ENCODE measurements at places on chromosomes 12 and 14. TPM values are rescaled to one million over a fixed set of nuclear protein-coding genes. Genes with fewer than 3 reads are reported as not detected.
A peak's percentile ranks its signal among the peaks of the same experiment; 100 is the strongest.

Gene DAO
- polyA plus RNA-seq = not detected

DNA sequence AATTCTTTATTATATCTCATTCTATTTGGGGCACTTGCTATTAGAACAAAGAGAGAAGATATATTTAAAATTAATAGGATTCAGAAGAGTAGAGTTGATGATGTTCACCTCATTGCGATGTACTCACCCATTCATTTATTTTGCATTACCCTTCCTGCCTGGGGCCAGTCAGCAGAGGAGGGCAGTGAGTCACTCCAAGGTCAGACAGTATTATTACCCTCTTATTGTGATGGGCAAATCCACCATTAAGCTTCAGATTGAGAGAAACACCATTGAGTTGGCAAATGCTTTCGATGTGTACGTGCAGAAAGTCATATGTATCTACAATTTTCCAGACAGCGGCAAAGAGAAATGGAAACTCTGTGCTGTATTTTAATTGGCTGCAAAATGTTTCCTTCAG lies 134.2 kb downstream of the BICD1 start:
- DNase-seq = no peak

Gene EIF2S1
- polyA plus RNA-seq = 93.4 TPM

Gene KERA
- 110 TPM for polyA plus RNA-seq

DNA sequence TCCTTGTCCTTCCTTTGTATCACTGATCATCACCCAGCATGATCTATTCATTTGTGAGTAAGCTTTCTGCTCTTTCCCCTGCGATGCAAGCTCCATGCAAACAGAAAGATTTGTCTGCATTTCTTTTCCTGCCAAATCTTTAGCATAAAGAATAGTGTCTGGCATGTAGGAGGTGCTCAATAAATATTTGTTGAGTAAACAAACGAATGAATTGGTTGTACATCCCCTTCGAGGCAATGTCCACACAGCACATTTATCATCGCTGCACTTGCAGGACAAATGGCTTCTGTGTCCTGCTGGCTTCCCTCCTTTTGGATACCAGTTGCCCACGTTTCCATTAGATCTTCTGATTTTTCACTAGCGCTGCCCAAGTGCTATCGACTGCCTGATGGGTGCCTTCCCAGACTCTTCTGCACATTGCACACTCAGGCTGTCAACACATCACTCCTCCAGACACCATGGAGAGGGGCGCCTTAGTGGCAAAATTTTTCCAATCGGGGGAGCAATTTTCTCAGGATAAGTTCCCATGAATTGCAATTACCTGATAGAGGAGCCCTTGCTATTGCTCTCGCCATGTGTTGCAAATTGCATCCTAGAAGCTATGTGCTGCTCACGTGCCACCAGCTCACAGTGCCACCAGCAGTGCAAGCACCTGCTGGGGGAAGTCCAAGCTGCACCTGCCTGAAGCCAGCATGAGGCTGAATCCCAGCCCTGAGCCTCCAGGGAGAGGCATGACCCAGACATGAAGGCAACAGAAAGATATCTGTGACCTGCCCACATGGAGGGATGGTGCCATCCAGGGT lies 206.6 kb downstream of the KIF26A start:
- DNase-seq = no peak

Gene NKX2-1
- polyA plus RNA-seq = 4.2 TPM

DNA sequence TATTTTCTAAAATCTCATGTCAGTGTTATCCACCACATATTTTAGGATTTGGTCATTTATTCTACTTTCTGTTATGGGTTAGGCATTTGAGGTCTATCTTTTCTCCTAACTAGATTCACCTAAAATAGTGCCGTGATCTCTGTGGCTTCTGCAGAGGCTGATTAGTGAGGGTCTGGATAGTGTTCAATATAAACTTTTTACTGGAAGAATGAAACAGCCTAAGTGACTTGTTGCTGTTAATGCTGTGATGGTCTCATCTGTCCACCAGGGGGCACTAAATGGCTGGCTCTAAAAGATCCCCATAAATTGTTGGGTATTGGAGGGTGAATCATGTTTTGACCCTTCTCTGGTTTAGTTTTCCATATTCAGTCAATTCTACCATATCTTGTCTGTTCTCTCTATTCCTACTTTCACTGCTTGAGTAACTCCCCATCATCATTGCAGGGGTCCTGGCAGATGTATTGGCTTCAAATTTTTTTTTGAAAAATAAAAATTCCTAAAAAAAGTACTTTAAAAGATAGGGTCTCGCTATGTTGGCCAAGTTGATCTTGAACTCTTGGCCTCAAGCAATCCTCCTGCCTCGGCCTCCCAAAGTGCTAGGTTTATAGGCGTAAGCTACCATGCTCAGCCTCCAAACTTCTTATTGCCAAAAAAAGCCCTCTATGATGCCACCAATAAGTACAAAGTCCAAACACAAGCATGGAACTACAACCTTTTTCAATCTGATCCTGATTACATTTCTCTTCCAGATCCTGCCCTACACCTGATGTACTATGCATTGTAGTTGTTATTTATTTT lies 6.9 kb downstream of the PABPN1 start:
- peak; percentile 88 for DNase-seq

Gene GALNT9
- polyA plus RNA-seq = 1.9 TPM

DNA sequence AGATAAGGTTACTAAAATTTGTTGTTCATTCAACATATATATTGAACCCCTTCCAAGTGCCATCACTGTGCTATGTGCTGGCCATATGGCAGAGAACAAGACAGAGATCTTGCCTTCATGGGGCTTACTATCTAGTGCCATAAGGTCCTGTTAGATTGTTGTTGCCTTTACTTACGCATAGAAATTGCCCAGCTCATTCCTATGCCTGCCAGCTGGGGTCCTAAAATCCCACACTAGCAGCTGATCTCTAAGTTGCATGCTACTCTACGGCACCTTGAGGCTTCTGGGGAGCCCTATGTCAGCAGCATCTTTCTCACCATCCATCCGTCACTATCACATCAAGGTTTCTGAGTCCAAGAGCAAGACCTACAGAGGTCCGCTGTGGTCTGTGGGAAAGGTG lies 1.4 kb upstream of the KCNK10 start:
- DNase-seq = no peak

DNA sequence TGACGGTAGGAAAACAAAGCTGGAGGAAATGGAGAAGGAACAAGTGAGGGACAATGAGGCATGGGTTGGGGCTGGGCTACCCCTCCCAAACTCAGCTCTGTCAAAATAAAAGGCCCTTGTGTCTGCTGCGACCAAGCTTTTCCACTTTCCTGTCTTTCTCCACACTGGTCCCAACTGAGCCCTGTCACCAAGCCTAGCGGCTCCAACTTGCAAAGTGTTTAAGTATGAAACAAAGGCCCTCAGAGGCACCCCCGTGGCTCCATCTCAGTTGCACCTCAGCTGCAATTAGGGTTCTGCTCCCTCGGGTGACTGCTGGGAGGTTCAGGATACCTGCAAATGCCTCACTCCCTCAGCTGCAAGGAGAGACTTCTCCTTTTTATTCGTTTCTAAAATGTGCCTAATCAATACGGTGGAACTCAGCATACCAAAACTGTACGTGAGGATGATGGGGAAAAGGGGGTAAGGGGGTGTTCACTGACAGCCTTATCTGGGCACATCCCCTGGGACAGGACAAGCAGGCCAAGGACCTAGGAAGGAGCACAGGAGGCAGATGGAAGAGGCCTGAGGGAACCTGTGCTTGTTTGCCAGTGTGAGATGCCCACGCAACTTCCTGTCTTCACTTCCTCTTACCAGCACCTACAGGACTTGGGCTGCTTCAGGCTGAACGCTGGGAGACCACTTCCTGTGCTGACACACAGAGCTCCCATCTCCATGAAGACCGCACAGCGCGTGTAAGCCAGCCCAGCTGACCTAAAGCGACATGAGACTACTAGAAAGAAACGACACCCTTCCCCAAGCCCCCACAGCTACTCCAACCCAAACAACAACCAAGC lies 8.9 kb downstream of the VAMP1 start:
- peak; percentile 71 for DNase-seq

Gene KRT80
- 3.1 TPM for polyA plus RNA-seq

DNA sequence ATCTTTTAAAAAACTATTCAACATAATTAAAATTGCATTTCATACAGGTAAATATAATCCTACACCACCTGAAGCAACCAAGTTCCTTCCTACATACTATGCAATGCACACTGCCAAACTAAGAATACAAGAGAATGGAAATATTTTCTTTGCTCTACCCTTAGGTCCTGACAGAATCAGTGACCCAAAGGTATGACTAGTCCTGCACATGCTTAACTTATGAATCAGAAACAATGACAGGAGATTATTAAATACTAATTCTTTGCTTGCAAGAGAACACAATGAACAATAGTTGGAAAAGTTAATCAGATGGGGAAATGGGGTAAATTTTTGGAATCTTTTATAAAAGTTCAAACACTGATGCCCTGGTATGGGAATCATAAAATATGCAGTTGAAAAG lies 220.1 kb downstream of the SOX5 start:
- no peak for DNase-seq

DNA sequence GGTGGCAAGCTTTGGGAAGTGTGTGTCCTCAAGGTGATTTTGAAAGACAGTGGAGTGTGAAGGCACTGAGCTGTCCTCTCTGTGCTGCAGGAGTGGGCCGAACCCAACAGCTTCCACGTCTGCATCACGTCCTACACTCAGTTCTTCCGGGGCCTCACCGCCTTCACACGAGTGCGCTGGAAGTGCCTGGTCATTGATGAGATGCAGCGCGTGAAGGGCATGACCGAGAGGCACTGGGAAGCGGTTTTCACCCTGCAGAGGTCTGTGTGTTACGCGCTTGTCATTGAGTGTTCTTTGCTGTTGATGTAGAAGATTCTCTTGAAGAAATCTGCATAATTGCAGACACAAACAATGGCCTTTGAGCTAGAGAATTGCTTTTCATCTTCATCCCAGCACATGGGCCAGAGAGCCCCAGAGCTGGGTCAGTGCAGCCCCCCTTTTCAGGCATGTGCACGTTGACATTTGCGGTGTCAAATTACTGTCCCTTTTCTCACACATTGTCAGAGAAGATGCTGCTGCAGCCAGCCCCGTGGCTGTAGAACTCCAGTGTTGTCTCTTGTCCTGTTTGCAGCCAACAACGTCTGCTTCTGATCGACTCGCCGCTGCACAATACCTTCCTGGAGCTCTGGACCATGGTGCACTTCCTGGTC lies 63.3 kb downstream of the EP400 start:
- DNase-seq = no peak

Gene VTI1B
- polyA plus RNA-seq = 75.7 TPM

DNA sequence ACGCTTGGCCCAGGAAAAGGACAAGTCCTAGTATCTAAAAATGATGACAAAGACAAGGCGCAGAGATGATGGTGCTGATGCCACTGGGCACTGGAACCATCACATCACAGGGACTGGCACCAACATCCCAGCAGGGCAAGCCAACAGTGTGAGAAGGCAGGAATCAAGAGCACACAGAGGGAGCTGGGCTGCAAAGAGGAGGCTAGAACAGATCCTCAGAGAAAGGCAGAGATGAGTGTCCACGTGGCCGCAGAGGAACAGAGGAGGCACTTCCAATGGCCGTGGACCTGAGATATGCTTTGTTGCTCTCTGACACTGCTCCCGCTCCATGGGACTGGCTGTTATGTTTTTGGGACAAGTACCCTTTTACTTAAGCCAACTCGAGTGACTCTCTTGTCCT lies 17.9 kb downstream of the FOXN3 start:
- DNase-seq = no peak

DNA sequence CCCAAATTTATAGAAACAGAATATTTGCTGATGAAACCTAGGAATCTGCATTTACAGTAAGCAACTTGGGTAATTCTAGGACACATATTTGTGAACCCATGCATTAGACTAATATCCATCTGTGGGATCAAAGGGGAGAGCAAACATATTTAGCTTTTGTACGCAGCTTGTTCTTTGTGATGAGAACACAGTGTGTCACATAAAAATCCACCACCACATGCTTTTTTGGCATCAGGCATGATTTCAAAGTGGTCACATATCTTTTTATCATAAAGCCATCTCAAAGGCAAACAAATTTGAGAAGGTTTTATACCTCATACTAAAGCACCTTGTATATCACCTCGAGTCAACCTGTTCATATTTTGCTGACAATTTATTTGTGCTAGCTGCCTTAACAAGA lies 15.7 kb downstream of the DNAL1 start:
- no peak for DNase-seq

DNA sequence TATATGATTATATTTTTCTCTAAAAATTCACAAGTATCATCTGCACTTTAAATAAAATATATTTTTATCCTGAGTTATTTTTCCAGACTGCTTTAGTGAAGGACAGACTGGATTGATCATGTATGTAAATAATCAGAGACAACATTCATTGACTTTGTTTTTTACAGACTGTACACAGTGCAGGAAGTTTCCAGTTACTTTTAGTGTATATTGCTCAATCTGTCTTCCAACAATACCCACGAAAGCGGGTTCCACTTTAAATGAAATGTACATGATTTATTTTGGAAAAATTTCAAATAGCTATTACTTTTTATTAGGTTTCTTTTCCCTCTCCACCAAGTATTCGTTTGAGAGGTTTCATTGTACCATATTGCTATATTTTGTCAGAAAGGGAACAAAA lies 497.0 kb downstream of the FSCB start:
- no peak for DNase-seq

GRCh38 chr14:101889898-101890297 lies 74.5 kb upstream of the DYNC1H1 start:
- DNase-seq = no peak

Gene REM2
- 0.16 TPM for polyA plus RNA-seq

- peak; percentile 43 for DNase-seq
Measured at GRCh38 chr14:31834616-31835015, 242.5 kb upstream of the ARHGAP5 start.

DNA sequence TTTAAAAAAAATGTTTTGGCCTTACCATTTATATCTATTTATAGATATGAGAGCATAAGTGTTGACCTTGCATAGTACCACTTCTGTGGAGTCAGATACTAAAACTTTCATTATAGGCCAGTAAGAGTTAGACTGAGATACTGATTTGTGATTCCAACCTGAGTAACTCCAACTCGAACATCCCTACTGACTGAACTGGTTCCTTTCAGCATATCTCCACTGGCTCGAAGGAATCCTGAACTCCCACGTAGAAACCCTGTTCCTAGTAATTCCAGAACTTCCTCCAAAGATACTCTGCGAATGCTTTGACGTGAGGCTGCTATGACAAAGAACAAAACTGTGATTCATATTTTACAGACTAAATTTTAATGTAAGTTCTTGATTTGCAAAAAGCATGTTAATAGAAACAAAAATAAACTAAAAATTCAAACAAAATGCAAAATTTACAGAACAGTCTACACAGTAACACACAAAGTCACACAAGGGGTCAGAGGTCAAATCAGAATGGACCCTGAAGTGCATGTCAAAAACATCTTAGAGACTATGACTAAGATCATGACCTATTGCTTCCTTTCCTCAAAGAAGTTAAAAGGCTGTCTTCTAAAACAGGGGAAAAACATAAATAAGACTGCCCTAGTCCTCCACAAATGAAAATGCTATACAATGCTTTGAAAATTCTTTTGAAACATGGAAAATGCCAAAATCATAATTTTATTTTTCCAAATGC lies 31.5 kb downstream of the HEATR5A start:
- no peak for DNase-seq

DNA sequence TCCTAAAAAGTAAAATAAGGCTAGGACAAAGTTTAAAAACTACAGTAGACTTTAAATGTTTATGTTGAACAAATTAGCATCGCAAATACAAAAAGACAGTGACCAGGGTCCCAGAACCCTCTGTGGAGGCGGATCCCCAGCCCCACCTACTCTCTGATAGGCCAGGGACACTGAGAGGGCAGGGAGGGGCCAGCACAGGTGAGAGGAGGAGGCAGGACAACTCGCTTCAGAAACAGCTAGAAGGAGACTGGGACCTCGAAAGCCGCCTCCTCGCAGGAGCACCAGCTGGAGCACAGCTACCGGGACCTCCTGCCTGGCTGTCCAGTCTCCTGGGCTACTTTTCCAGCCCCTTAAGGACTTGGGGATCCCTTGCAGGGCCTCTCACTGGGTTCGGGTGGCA lies 992 bp downstream of the DNAH10 start:
- DNase-seq = no peak
